ENCODE measurements at places on chromosomes 16 and 17.
A peak's percentile ranks its signal among the peaks of the same experiment; 100 is the strongest.

DNA sequence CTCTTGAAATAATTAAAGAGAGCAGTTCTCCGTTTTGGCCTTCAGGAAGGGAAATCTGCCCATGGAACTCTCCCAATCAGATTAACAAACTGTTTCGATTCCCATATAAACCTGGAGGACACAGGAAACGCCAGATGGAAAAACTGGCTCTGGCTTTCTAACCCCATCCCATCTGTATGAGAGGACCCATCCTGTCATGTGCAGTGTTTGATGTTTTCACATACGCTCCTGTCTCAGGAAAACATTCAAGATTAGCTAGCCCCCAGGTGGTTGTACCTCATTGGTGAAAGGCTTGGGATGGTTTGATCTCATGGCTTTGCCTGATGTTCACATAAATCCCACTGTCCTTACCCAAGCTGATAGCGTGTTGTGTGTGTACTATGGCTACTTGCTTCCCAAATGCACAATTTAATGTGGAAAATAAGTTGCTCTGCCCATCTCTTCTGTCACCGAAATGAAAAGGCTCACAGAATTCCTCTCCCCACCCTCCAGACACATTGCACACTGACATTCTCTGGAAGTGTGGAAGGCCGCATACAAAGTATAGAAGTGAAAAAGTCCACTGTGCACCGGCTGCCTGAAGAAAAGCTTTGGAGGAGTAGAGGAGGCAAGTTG lies 18.2 kb upstream of the ERN1 start:
- peak; percentile 13 for DNase-seq

GRCh38 chr17:62706598-62707424 lies 79.3 kb downstream of the MRC2 start:
- DNase-seq = no peak

- DNase-seq = no peak
Observed at GRCh38 chr16:72372087-72373045, 200.4 kb upstream of the PMFBP1 start.

GRCh38 chr17:6505425-6506142 lies 50.8 kb downstream of the PITPNM3 start:
- DNase-seq = no peak

- DNase-seq = no peak
Observed at GRCh38 chr16:54796211-54796610, 134.5 kb upstream of the IRX5 start.

DNA sequence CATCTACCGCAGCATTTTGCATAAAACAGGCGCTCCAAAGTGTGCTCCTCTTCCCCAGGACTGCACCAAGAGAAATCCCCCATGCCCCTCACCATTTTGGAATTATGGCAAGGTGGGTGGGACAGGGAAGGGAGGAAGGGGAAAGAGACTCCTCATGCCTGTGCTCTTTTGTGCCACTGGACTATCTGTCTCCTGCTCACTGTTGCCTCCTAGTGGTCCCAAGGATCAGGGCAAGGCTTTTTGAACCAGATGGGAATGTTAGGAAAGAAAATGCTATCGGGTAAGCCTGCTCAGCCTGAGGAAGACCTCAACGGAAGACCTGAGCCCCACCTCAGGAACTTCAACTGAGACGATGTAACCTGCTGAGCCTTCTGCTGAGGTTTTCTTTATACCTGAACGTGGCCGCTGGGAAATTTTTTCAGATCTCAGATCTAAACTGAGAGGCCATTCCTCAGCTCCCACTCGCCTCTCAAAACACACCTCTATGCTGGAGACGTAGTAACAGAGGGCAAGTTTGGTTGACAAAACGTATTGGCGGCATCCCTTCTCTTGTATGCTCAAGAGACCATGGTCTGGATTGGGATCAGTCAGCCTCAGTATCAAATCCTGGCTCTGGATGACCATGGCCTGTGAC lies 58.3 kb downstream of the SPACA3 start:
- peak; percentile 74 for DNase-seq

DNA sequence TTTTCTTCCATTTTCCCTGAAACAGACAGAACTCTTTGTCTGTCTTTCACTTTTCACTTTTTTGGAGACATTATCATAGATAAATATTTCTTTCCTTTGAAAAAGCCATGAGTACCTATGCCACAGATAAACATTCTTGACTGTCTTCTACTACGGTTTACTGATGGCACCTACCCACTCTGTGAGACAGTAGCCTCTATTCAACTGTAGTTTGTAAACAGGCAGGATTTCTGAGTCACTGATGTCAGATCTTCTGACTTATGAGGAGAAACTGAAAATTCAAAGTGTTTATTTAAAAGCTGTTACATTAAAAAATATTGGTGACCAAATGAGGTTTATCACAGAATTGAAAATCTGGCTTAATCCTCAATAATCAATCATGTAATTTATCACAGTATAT lies 658.4 kb downstream of the TOX3 start:
- no peak for DNase-seq

DNA sequence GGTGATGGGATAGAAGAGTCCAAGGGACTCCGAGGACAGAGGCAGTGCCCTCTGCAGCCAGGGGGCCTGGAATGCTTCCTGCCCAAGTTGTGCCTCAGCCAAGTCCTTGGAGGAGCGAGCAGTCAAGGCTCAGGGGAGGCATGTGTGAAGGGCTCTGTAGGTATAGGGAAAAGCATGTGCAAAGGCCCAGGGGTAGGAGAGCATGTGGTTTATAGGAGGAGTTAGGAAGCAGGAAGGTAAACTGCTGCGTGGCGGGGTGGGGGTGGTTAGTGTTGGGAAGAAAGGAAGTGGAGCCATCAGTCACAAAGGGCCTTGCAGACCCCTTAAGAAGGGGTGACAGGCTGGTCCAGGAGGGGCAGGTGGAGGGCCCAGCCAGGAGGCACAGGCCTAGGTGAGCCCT lies 7.2 kb downstream of the POLR3E start:
- no peak for DNase-seq

DNA sequence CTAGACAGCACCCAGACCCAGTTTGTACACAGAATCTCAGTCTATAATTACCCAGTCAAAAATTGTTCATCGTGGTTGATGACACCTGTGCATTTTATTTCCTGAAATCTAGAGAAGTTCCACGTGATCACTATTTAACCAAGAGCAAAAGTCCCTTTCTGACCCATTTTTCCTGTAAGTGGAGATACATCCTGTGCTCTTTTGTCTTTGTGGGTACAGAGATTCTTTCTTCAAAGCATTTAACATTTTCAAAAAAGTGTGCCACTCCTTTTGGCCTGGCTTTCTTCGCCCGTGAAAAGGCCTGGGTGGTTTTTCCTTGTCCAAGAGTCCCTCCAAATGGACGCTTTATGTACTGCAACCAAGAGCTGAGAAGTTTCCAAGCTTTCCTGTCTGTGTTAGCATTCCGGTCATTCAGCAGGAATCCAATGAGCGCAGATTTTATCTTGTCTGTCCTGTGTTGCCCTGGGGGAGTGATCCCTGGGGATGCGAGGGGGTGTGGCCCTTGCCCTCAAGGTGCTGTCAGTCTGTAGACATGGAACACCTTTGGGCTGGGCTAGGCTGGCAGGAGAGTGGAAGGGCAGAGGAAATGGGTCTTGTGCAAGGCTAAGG lies 161.1 kb upstream of the CACNG5 start:
- DNase-seq = peak; percentile 90

GRCh38 chr17:17831208-17832031 lies 5.4 kb downstream of the SREBF1 start:
- DNase-seq = no peak

GRCh38 chr16:64406770-64407181 lies 715.1 kb downstream of the CDH11 start:
- DNase-seq = no peak

GRCh38 chr16:8929086-8929748 lies 34.5 kb downstream of the USP7 start:
- DNase-seq = no peak

DNA sequence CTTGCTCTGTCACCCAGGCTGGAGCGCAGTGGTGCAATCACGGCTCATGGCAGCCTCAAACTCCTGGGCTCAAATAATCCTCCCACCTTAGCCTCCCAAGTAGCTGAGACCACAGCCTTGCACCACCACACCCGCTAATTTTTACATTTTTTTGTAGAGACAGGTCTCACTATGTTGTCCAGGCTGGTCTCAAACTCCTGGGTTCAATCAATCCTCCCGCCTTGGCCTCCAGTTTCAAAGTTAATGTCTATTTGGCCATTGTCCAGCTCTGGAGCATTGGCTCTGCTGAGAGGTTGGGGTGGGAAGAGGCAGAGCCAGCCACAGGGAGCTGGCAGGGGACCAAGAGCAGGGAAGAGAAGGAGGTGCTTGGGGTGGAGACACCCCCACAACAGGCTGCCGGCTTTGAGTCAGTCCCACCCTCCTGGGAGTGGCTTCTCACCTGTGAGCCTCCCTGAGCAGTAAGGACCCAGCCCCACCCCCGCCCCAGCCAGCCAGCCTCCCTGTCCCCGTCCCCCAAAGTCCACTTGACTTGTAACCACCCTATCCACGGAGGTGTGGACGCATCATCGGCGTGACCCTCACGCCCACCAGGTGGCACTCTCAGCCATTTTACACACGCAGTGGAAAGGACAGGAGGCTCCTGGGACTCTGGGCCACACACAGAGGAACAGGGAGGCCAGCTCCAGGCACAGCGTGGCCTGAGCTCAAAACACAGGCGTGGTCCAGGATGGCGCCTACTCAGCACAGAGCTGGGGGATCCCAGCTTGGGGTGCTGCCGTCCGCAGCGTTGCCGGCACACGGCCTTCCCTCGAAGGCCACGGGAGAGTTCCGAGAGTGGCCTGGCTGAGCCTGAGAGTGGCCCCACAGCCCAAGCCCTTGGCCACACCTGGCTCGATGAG lies 22.8 kb upstream of the PVALEF start:
- DNase-seq = peak; percentile 96

- DNase-seq = peak; percentile 73
Observed at GRCh38 chr17:70905796-70906195, 736.5 kb downstream of the KCNJ2 start.

GRCh38 chr17:18267927-18268711 lies 7.7 kb downstream of the MIEF2 start:
- DNase-seq = no peak

GRCh38 chr17:71753070-71753469 lies 367.8 kb upstream of the SOX9 start:
- DNase-seq = no peak

GRCh38 chr17:61366076-61366714 lies 33.4 kb upstream of the TBX2 start:
- no peak for DNase-seq

- no peak for DNase-seq
Observed at GRCh38 chr17:76198702-76199101, 41.6 kb downstream of the RNF157 start.

DNA sequence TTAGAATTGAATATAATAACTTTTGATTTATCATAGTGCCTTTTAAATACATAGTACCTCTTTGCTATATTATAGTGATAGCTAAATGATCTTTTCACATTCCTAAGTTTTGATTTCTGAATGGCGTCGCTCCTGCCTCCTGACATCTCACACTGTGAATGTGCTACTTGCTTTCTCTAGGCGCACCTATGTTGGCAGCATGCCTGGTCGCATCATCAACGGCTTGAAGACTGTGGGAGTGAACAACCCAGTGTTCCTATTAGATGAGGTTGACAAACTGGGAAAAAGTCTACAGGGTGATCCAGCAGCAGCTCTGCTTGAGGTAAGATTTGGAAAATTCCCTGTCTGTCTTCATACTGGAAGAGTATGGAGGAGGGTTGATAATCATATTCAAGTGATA lies 29.8 kb upstream of the ABCC11 start:
- peak; percentile 78 for DNase-seq

DNA sequence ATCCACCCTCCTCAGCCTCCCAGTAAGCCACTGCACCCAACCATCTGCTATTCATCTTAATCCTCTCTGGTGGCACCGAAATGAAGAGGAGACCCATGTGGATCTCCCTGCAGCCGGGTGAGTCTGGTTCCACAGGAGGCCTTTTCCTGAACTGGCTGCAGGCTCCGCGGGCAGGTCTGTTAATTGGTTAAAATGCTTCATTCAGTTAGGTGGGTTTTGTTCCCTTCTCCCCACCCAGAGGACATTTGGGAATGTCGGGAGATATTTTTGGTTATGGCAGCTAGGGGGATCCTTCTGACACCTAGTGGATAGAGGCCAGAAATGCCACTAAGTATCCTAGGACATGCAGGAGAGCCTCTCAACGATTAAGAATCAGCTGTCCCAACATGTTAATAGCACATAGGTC lies 16.7 kb downstream of the C16orf54 start:
- DNase-seq = peak; percentile 85
